CD4-positive, alpha-beta T cell treated with Interleukin-6 at 100 ng/mL for 8 hours (primary cell): ENCODE measurements at places on chromosomes 12 and 14.

DNA sequence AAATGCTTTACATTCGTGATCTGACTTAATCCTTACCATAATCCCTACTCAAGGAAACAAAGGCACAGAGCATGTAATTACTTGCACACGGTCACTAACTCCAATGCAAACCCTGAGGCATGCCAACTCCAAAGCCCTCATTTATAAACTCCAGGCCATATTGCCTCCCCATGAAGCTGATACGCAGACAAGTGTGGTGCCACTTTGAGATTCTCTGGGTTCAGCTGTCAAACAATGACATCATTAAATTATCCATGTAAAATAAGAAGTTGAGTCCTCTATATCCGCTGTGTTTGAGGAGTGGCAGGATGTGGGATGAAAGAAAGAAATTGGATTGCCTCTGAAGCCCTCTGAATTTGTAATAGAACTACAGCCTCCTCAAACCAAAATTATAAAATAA is 62.8 kb downstream of the ANO4 start:
- DNase-seq = no peak

DNA sequence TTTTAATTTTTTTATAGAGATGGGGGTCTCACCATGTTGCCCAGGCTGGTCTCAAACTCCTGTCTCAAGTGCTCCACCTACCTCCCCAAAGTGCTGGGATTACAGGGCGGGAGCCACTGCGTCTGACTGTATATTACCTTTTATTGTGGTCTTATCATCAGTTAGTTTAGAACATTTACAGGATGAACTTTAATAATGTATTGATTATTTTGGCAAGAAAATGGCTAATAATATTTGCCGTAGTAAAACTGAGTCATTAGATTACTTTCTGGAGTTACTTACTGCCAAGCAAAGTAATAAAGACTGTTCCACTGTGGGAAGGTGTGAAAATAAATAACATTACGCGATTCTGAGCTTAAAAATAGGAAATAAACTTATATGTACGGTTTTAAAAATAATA is 21.9 kb upstream of the KDM2B start:
- DNase-seq = no peak

DNA sequence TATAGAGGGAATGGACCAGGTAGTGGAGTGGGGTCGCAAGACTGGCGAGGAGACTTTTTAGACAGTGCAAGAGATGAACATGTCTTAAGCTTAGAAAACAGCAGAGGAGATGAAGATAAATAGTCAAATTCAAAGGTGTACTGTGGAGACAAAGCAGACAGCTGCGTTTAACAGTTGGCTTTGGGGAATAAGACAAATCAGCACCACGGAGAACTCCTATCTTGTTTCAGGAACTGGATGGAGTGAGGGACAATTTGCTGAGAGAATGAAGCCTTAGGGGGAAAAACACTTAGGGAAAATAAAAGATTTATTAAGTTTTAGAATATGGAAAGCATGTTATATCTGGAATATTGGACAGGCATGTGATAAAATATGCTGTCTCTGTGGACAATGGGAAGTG is 458.8 kb downstream of the GLT1D1 start:
- no peak for DNase-seq

- DNase-seq = no peak
Observed at GRCh38 chr14:68729556-68729955, 63.3 kb downstream of the ZFP36L1 start.

DNA sequence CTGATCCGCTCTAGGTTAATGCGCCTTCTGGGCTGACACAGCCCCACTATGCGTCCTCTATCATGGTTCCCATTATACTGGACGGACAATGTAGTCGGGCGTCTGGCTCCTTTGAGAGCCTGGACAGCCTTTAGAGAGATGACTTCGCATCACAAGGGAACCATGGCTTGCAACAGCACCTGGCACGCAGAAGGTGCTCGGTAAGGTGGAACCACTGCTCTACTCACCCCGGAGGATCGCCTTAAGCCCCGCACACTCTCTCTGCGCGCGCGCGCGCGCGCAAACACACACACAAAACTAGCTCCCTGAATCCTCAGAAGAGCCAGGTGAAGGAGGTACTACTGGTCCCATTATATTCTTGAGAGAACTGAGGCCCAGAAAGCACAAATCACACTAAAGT is 7.1 kb downstream of the MAP3K12 start:
- no peak for DNase-seq
